Nasal cavity respiratory epithelium epithelial cell of viscerocranial mucosa (primary cell): ENCODE measurements at places on chromosomes 2 and 18. TPM values are rescaled to one million over a fixed set of nuclear protein-coding genes. Genes with fewer than 3 reads are reported as not detected.

The EMILIN1 gene
- 0.34 and 0.36 TPM in 2 replicates for total RNA-seq

The REG3A gene
- not detected in 2 replicates for total RNA-seq

The ASB18 gene
- total RNA-seq = not detected in 2 replicates

The ACTR1B gene
- total RNA-seq = 28.4 and 37.8 TPM in 2 replicates

The CHRND gene
- total RNA-seq = not detected in 2 replicates

The ARHGAP28 gene
- under 0.01 and 6.0 TPM in 2 replicates for total RNA-seq

The STAT4 gene
- total RNA-seq = 9.2 and 10.9 TPM in 2 replicates

The UGT1A5 gene
- total RNA-seq = 2.3 TPM in 1 of 2 replicates, not detected in the other

The KHK gene
- 0.34 and 0.78 TPM in 2 replicates for total RNA-seq

The AQP12B gene
- not detected in 2 replicates for total RNA-seq

The SCYGR2 gene
- total RNA-seq = not detected in 2 replicates

The ANKRD30BL gene
- total RNA-seq = not detected in 2 replicates

The GALNT5 gene
- total RNA-seq = 30.1 and 32.5 TPM in 2 replicates

The CYB5A gene
- 25.6 and 66.2 TPM in 2 replicates for total RNA-seq

The LRRC30 gene
- not detected in 2 replicates for total RNA-seq
